ENCODE measurements at places on chromosomes 7 and 10.

- DNase-seq, result no peak
These were observed 188.8 kb upstream of the SVIL start for GRCh38 chr10:29823553-29824080.

DNA sequence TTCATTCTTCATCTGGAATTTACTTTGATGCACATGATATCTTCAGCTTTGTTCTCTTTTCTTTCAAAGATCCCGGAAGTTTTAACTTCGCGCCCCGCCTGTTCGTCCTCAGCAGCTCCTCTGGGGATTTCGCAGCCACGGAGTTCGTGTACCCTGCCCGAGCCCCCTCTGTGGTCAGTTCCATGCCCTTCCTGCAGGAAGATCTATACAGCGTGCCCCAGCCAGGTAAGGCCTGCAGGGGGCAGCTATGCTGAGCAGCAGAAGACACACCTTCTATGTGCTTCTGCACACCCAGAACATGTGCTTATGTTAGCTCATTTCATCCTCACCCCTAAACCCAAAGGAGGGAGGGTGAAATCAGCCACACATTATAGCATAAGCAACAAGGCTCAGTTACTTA is 79.7 kb upstream of the LYZL2 start:
- DNase-seq, result no peak

GRCh38 chr7:135833642-135834041 is 85.0 kb upstream of the FAM180A start:
- DNase-seq, result no peak

GRCh38 chr7:43557831-43558495 is 24.9 kb upstream of the STK17A start:
- no peak for DNase-seq

DNA sequence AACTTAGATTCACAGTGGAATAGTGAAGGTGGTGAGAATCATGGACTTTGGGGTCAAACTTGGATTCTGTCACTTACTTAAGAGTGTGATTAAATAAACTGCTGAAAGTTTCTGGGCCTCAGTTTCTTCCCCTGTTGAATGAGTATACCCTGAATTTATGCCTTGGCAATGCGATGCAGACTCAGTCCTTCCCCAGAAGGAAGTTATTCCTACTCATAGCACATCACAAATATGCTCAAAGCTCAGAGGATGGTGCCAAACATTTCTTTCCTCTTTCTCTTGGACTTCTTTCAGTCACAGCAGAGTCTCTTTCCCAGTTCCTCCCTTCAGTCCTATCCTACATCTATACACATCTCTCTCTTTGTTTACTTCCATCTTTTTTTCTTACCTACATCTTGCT is 45.1 kb downstream of the ASB4 start:
- DNase-seq, result no peak

GRCh38 chr10:93190372-93190771 is 116.7 kb downstream of the CYP26A1 start:
- no peak for DNase-seq

GRCh38 chr7:89123871-89124270 is 328.3 kb upstream of the TEX47 start:
- DNase-seq, result no peak

DNA sequence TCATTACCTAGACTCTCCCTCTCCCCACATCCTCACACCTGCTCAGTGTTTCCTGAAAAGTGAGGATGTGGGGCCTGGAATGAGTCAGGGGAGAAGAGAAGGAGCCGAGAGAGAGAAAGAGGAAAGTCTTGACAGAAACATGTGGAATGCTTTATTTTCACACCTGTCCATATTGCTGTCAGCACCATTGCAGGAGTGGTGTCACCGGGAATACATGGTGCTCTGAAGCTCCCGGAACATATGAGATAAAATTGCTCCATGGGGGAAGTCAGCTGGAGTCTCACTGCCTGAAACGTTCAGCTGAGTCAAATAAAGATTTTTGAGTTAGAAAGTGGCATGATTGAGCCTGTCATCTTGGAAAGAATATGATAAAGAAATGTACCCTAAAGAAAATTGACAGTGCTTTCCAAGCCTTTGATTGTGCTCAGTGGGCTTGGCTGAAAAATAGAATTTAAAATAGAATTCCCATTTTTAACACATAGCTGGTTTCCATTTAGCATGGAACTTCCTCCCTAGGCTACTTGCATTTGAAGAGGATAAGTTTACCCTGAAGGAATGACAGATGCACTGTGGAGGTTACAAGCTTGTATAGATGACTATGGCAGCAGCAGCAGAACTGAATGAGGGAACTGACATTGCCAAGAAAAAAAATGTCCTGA is 182.4 kb downstream of the PCLO start:
- DNase-seq, result no peak

- DNase-seq, result no peak
These were observed 482 bp downstream of the CCDC6 start for GRCh38 chr10:59905731-59906416.
